ENCODE measurements at places on chromosomes 12 and 14.

DNA sequence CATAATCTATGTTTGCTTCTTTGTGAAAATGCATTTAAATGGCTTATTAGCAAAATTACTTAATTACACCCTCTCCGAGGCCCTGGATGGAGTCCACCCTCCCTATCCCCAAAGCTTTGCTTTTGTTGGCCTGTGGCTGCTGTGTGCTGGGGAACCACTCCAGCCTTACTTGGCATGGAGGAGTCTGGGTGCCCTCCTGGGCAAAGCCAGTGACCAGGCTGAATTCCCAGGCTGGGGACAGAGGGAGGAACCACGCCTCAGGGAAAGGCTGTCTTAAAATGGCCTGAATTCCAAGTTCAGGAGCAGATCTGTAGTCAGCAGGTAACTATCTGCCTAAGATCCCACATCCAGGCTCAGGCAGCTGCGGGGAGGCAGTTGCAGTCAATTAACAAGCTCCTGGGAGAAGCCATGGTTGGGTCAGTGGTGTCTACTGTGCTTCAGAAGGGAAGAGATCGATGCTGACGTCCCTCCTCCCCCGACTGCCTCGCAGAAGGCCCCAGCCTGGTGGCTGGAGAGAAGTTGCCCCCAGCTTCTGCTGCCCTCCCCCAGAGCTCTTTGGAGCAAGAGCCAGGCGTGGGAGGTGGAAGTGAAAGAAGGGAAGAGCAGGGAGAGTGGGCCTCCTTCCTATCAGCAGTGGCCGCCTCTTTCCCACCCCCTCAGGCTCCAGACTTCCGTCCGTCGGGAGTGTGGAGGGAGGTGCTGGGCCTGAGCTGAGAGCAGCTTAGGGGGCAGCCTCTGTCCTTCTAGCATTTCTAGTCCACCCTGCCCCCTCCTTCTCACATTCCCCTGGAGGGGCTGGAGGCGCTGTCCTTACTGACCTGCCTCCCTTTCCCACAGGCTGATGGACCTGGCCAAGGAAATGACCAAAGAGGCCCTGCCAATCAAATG, 11.3 kb downstream of the VASH1 start:
- DNase-seq: no peak

- no peak for DNase-seq
Measured at GRCh38 chr12:93914281-93914680, 234.1 kb upstream of the PLXNC1 start.

GRCh38 chr14:63286071-63286470, 32.7 kb downstream of the GPHB5 start:
- DNase-seq: no peak

GRCh38 chr14:94775091-94775870, 5.4 kb upstream of the GSC start:
- DNase-seq: no peak

DNA sequence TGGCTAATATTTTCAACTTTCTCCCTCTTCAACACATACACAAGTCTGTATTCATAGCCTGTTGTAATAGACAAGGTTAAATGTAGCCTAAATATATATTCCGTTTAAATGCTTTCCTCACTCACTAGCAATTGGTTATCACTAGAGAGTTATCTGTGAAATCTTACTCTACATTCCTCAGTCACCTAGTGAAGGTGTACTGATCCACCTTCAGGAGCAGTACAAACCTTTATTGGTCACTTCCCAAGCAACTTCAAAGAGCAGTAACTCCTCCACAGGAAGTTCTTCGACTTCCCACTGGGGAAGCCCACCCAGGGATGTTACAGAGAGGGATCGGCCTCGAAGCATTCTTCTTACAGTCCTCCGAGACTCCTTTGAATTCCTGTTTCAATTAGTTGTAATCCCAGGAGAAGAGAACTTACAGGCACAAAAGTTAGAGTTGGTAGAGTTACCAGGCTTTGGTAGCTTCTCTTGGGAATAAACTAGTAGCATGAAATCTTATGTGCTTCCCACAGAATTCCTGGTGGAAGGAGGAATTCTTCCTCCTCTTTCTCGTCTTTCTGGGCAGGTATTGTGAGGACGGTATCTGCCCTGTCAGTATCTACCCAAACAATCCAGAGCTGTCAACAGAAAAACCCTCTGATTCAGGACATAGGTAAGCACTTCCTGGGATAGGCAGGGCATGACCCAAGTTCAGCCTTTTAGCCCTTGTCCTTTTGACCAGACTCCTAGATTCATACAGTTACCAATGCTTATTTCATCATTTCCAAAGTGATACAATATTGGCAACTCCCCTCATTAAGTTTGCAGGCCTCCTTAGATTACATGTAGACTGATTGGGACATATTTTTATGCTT, at the start of gene GYS2:
Gene GYS2 (minus strand): TSS at position 603 of the 857 bp plus-strand sequence. CDS start 255 bp downstream, at position 348.
- DNase-seq: no peak

DNA sequence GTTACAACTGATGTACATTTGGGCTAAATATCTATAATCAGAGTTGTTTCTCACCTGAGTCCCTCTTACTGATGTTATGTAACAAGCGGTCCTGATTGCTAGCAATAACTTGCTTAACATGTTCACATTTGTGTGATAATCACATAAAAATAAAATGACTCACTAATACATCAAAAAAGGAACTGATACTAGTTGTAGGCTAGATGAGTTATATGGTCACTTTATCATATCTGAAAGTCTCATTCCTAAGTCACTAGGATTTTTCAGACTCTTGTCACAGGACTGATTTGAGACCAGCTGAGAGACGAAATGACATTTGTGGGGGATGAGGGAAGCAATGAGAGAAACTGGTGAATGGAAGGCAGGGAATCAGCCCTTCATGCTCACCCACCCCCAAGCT, 34.3 kb downstream of the NKX2-1 start:
- DNase-seq: no peak

DNA sequence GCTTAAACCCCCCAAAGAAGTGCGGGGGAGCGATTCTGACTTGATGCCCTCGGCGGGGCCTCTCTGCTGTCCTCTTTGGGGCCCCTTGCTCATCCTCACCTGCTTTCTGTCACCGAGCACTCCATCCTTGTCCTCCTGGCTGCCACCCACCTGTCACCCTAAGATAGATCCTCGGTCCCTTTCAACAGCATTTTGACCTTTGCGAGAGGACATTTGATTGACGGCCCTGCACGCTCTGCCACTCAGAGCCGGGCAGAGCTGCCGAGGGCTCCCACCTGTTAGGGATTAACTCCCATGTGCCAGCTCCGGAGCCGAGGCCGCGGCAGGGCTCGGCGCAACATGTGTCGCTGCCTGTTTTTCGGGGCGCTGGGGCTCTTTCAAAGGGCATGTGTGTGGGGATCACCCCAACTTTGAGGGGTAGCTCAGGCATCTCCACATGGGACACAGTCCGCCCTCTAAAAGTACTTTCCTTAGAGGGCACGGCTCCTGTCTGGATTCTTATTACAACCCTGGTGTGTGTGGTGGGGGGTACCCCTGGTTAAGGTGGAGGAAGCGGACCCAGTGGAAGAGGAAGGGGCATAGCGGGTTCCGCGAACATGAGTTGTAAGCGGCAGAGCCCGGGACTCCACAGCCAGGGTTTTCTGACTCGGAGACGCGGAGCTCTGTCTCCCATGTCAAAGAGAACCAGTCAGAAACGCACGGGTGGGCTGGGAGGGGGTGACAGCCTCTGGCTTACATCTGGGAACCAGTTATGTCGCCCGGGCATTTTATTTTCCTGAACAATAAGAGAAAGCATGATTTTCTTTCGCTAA, 811 bp upstream of the MEG3 start:
- DNase-seq: no peak

GRCh38 chr14:105077649-105077995, 12.4 kb upstream of the GPR132 start:
- DNase-seq: no peak

All from NCI-H187 treated with DMSO at 0.1 percent for 48 hours (cell line).